Activated CD8-positive, alpha-beta memory T cell treated with anti-CD3 and anti-CD28 coated beads for 24 hours (primary cell): ENCODE measurements at places on chromosomes 7 and 10.

- DNase-seq = no peak
These were observed 121.1 kb downstream of the GPR85 start for GRCh38 chr7:112965506-112965905.

GRCh38 chr10:59631237-59631636, 78.4 kb downstream of the SLC16A9 start:
- no peak for DNase-seq

DNA sequence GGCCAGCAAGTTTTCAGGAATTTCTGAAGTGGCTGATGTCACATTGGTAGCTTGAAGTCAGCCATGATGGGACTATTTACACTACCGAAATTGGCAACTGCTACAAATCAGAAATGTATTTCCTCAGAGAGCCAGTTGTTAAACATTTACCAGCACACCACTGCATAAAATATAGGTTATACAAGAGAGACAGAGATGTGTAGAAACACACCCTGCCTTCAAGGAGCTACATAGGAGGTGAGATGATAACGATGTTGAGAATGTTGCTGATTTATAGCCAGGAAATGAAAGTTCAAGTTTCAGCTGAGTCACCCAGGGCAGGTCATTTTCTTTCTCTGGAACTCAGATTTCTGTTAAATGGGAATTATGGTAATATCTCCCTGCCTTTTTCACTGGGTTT, 46.0 kb upstream of the TCF7L2 start:
- no peak for DNase-seq

DNA sequence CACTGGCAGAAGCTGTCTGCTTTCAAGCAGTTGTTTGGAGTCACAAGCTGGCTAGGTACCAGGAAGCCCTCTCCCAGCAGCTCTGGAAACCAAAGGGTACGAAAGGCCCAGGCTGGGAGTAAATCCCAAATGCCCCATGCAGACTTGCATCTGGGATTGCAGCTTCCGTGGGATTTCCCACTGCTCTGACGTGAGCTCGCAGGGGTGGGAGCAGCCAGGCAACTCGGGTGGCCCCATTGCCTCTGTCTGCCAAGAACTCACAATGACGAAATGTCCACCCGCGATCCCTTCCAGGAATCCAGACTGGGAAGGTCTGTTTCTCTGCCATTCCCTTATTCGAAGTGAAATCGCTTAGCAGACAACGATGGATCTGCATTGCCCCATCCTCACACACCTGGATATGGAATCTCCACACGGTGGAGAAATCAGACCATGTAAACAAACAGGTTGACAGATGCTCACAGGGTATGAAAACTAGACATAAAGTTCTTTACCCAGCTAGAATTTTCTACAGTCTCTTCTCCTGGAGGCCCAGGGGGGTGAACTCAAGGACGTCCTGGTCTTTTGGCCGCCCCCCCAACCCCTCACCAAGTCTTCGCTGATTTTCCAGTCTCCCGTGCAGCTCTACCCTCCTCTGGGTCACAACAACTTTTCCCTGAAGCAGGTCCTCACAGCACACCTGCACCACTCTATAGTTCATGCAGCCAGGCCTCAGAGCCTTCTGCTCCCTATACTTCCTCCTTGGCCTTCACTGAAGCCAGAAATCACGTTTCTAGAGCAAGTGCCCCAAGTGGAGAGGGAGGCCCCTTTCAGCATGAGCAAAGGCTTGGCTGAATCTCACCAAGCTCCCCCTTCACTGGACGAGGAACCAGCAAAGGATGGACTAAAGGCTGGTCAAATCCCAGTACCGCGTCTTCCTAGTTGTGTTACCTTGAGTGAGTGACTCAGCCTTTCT, 20.0 kb downstream of the SH3PXD2A start:
- no peak for DNase-seq

DNA sequence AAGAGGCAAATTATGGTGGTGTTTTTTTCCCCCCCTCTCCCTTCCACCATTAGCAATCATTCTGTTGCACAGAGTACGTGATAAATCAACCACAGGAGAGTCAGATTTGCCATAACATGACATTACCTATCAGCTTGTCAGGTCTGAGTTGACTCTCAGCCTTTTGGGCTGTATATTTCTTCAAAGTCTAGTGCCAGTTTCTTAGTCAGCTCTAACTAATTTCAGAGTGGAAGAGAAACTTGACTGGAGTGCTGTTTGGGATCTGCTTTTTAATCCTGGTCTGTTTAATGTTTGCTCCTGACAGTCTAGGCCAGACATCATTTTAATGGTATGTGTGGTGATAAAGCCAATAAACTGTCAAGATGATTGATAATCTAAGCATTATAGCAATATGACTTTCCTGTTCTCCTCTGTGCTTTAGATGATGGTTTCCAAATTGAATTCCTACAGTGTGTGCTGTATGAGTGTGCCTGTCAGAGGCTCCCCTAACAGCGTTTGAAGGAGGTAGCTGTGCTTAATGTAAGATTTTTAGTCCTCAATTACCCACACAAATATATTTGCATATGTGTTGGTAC, 76.9 kb downstream of the LRMDA start:
- no peak for DNase-seq

DNA sequence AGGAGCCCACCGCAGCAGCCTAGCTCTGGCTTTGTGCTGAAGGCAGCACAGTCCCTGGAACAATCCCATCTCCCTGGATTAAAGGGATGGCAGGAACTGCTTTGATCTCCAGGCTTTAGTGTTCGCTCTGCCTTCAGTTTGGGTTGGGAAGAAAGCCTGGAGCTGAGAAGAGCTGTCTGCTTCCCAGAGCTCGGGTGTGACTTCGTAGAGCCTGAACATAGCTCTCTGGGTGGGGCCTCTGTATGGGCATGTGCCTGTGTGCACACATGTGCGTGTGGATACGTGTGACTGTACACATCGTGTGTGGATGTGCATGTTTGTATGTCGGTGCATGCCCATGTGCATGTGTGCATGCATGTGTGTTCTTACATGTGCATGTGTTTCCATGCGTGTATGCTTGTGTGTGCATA, 8.7 kb downstream of the ADCY1 start:
- no peak for DNase-seq

GRCh38 chr10:124547647-124548168, 86.1 kb downstream of the LHPP start:
- no peak for DNase-seq

DNA sequence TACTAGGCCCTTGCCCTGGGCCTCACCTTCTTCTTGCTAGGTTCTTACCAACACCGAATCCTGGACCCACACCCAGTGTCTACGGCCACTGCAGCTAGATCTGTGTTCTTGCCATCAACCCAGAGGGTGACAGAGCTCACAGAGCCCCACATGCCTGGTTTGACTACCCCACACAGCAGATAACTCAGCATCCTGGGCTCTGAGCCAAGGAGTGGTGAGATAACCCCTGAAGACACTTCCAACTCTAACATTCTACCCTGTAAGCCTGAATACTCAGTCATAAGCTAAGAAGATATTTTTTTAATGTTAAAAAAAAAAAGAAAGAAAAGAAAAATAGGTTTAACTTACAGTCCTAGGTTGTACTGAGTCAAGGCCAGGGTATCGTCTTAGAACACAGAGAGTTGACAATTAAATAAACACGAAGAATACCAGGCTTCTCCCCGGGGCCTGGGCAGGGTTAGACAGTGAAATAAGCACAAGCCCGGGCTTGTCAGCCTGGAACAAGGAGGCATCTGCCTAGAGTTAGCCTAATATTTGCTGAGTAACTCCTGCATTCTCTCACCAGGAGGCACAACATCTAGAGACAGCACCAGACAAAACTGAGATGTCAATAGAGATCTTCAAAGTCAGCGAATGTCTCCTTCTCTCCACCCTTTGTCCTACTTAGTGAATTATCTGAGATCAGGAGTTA, 556.5 kb upstream of the LRRN3 start:
- DNase-seq = no peak

DNA sequence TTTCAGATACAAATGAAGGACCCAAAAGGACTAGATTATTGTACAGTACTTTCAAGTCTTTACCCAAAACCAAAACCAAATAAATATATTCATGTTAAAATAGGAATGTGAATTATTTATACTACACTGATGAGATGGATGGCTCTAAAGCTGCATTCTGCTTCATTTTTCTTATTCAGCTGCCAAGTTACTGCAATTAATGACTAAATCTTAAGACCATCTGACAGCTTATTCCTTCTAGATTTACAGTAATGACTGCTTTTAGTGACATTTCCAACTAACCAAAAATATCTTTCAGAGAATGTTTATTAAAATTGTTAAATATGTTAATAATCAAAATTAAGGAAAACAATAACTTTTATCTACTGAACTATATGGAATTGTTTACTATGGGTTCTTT, 20.9 kb downstream of the ENKUR start:
- no peak for DNase-seq

DNA sequence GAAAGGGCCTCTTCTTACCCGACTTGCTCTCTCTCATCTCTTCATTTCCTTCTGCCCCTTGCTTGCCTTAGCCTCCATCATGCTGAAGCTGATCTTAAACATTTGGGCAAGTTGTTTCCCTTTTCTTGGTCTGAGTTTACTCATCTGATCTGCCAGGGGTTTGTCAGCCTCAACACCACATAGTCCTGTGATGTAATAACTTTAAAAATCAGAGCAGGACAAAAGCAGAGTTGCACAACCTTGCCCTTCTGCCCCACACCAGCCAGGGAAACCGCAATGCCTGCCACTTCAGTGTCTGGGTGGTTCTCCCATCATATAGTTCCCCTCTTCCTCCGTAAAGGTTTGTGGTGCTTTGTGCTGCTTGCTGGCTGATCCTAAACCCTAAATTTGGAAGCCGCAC, 9.9 kb upstream of the LIPM start:
- no peak for DNase-seq

DNA sequence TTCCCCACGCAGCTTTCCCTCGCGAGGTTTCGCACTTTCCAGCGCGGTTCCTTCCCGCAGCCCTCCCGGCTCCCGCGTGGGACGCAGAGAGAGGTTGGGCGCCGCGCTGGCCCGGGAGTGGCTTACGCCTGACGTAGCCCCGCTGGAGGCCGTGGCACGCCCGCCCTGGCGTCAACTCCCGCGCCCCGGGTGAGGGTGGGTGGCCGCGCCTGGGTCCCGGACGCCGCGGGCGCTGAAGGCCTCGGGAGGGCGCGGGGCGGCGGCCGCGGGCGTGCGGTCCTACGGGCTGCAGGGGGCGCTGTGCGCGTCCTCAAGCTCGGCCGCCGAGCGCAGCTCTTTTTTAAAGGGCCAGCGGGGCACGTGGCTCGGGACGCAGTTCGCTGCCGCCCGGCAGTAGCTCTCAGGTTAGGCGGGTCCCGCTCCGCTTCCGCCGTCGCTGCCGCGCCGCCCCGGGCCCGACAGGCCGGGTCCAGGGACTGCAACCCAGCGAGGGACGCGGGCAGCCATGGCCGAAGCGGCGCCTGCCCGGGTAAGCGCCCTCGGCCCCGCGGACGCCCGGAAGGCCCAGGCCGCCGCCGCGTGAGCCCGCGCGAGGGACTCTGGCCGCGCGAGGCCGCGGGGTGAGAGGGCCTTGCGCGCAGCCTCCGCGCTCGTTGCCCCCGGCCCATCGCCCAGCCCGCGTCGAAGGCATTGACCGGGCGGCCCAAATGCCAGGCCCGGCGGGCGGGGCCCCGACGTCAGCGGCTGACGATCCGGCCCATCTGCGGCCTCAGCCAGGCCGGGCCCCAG, at the start of gene ZNF783:
Gene ZNF783 (plus strand): TSS at position 368 of the 789 bp plus-strand sequence. CDS start 138 bp downstream, at position 506.
- DNase-seq = peak; percentile 93

DNA sequence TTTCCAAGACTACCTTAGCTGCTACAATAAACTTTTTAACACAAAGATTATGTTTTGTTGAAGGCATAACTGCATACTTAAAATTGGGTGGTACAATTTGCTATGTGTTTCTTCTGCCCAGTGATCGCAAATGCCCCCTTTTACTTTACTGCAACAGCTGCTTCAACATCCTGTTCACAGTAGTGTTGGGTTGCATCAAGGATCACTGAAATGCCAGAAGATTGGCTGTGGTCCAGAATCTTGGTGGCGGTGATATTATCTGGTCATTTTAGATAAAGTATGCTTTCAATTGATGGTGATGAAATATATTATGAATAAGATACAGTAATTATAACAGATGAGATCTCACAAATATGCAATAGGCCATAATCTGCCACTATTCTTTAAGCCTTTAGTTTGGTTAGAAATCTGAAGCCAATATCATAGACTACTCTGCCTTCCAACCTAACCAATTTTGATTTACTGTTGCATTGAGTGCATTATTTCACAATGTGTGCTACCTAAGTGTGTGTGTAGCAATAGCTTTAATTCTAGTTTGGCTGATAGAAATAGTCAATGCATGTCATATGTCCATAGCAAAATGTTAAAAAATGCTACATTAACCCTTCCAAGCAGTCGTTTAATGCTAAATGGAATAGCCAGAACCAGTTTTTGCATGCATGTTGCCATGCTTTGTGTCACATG, 29.8 kb upstream of the ING3 start:
- no peak for DNase-seq

DNA sequence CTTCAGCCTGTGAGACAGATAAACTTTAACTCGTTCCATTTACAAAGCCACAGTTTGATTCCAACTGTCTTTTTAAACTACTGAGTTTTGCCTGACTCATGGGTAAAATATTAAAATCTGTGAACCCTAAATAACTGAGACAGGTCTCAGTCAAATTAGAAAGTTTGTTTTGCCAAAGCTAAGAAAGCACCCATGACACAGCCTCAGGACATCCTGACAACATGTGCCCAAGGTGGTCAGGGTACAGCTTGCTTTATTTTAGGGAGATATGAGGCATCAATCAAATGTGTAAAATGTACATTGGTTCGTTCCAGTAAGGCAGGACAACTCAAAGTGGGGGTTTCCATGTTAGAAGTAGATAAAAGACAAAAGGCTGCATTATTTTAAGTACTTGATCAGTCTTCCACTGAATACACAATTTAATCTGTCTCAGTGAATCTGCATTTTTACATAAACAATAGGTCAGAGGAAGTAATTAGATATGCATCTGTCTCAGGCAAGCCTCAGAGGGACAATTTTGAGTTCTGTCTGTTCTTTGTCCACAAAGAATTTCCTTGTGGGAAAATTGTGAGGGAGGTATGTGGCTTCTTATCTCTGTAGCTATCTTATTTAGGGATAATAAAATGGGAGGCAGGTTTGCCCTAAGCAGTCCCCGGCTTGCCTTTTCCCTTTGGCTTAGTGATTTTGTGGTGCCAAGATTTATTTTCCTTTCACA, 11.0 kb upstream of the PIP start:
- DNase-seq = no peak

DNA sequence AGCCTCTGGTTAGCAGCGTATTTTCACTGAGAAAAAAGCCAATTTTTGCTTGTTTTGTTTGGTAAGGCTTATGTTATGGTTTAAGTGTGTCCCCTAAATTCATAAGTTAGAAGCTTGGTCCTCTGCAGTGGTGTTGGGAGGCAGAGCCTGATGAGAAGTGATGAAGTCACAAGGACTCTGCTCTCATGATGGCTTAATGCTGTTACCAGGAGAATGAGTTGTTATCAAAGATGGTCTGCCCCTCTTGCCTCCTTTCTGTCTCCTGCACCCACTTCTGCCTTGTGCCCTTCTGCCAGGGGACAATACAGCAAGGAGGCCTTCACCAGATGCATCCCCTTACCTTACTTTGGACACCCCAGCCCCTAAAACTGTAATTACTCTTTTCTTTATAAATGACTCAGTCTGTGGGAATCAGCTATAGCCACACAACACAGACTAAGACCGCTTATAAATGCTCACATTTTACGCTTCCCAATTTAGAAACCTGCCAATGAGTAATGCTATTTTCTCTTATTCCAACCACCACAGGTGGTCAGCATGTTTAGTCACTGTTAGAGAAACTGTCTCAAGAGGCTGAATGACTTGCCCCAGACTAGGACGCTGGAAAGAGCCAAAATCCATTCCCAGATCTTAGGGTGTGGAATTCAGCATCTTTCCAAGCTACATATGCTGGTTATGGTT, 6.1 kb upstream of the PKD1L1 start:
- DNase-seq = no peak
